ENCODE measurements at places on chromosomes 1 and 21.

DNA sequence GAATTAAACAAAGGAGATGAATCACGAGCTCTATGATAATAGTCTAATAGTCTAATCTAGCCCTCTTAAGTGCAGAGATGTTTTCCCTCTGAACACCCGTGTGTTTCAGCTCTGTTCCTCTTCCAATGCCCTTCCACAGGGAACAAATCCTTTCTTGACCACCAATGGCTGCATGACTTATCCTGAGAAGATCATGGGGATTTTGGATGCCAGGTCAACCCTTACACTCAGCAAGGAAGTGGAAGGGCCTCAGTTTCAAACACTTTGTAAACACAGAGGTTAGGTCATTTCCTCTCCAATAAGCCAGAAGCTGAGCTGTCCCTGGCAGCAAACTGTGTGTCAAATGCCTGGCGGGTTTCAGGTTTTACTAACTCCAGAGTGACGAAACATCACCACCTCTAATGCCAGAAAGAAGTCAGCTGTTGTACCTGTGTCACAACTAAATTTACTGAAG lies 200.0 kb downstream of the GABPA start:
- H3K4me3 ChIP-seq: no peak overlapping the region
- no peaks in the 10 kb centered on the region for H3K36me3 ChIP-seq
- no peaks in the 10 kb centered on the region for H3K27me3 ChIP-seq
- DNase-seq: peak; percentile 60
- peak overlapping the region; percentile 84 for H3K27ac ChIP-seq

DNA sequence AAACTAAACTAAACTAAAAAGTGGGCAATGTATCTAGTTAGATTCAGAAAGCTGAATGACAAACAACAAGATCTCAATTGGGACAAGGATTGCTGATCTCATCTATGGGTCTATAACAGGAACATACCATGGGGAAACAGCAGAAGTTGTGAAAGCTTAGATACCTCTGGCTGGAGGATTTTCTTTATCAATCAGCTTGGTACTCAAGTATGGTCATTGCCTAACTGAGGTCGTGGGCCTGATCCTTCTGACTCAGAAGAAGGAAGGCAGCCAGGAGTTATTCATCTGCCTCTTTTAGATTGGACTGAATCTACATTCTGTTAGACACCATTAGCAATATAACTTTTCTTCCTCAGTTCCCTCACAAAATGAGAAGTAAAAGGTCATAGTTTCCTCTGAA lies 39.7 kb downstream of the DNTTIP2 start:
- H3K36me3 ChIP-seq: peaks cover 4% of the 10 kb centered on the region
- peaks cover 6% of the 10 kb centered on the region for H3K4me1 ChIP-seq
- H3K27ac ChIP-seq: no peak overlapping the region
- no peaks in the 10 kb centered on the region for H3K27me3 ChIP-seq
- no peak overlapping the region for H3K4me3 ChIP-seq

DNA sequence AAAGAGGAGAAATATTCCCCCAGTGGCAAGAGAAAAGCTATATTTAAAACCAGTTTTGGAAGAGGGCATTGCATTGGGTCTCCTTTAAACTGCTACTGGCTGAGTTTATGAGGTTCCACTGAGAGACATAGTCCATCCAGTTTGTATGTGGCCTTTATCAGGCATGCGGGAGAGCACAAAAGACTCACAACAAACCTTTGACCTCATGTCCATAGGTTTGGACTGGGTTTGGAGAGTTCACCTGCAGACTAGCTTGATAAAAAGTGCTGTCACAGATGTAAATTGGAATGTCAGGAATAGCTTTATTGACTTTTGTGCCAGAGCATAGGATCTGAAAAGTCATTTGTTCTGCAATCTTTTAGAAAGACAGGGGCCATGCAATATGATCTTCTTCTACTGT lies 131.0 kb upstream of the NRIP1 start:
- DNase-seq: no peak
- H3K36me3 ChIP-seq: no peaks in the 10 kb centered on the region
- H3K27ac ChIP-seq: no peak overlapping the region

GRCh38 chr1:50503515-50503914 lies 80.3 kb upstream of the DMRTA2 start:
- H3K27ac ChIP-seq: no peak overlapping the region
- H3K4me3 ChIP-seq: no peak overlapping the region
- H3K27me3 ChIP-seq: no peaks in the 10 kb centered on the region
- DNase-seq: no peak
- H3K4me1 ChIP-seq: no peaks in the 10 kb centered on the region

DNA sequence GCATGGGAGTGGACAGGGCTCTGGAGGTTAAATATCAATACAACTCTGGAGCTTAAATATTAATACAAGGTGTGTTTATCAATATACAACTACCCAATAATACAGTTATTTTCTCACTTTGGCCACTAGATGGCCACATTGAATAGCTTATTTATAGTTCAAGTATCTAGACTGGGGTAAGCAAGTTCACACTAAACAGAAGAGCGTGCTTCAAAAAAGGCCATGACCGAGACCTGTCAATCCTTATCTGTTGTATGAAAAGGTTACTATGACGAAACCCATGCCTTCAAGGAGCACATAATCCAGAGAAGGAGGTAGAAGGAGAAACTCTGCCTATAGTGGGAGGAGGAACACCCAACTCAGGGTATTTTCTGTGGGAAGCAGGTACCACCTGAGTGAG lies 29.1 kb downstream of the CHML start:
- no peaks in the 10 kb centered on the region for H3K27me3 ChIP-seq
- peaks cover 4% of the 10 kb centered on the region for H3K4me1 ChIP-seq
- DNase-seq: no peak
- H3K27ac ChIP-seq: no peak overlapping the region
- H3K4me3 ChIP-seq: no peak overlapping the region

- H3K4me1 ChIP-seq: no peaks in the 10 kb centered on the region
- no peak overlapping the region for H3K27ac ChIP-seq
- no peaks in the 10 kb centered on the region for H3K36me3 ChIP-seq
- no peaks in the 10 kb centered on the region for H3K27me3 ChIP-seq
Observed at GRCh38 chr1:198713081-198713480, 74.2 kb downstream of the PTPRC start.

GRCh38 chr1:14242123-14242522 lies 356.4 kb upstream of the KAZN start:
- H3K4me3 ChIP-seq: no peak overlapping the region
- DNase-seq: no peak
- no peaks in the 10 kb centered on the region for H3K36me3 ChIP-seq
- H3K27me3 ChIP-seq: peaks cover 60% of the 10 kb centered on the region
- H3K4me1 ChIP-seq: no peaks in the 10 kb centered on the region

DNA sequence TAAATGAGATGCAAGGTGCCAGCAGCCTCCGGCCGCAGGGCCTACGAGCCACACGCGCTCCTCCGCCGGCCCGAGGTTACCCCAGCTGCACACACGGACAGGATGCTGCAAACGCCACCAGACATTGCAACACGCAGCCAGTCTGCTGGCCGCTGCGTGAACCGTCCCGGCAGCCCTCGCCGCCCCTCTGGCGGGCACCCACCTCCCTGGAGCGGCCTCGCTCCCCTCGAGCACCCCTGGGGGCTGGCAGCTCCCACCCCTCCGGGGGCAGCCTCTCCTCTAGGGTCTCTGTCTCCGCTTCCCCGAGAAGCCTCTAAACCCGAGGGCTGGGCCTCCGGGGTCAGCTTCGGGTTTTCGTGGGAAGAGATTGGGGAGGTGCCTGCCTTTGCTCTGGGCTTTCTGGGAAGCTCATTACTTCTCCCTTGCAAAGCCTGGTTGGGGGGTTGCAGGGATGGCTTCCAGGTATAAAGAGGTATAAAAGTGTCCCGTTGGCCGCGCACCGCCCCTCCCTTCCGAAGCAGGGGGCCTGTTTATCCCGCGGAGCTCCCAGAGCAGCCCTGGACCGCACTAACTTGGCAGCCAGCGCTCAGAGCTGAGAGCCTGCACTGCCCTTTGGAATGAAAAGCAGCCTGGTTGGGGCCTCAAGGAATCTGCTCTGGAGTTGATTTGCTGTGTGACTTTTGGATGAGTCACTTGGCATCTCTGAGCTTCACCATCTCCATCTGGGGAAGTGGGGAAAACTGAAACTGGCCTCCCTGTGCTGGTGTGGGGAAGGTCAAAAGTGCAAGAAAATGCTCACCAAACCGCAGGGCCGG lies 21.8 kb downstream of the DHRS3 start:
- peaks cover 8% of the 10 kb centered on the region for H3K36me3 ChIP-seq
- H3K27me3 ChIP-seq: no peaks in the 10 kb centered on the region
- DNase-seq: peak; percentile 91
- H3K4me3 ChIP-seq: peak overlapping the region; percentile 54
- peaks cover 100% of the 10 kb centered on the region for H3K4me1 ChIP-seq
- H3K27ac ChIP-seq: peak overlapping the region; percentile 93

GRCh38 chr1:1199961-1200875 lies 6.2 kb downstream of the TNFRSF18 start:
- no peak overlapping the region for H3K27ac ChIP-seq
- no peaks in the 10 kb centered on the region for H3K36me3 ChIP-seq
- H3K4me3 ChIP-seq: peak overlapping the region; percentile 65

GRCh38 chr1:220818421-220819173 lies 31.9 kb downstream of the MTARC1 start:
- no peaks in the 10 kb centered on the region for H3K27me3 ChIP-seq
- no peak for DNase-seq
- H3K36me3 ChIP-seq: peaks cover 17% of the 10 kb centered on the region

DNA sequence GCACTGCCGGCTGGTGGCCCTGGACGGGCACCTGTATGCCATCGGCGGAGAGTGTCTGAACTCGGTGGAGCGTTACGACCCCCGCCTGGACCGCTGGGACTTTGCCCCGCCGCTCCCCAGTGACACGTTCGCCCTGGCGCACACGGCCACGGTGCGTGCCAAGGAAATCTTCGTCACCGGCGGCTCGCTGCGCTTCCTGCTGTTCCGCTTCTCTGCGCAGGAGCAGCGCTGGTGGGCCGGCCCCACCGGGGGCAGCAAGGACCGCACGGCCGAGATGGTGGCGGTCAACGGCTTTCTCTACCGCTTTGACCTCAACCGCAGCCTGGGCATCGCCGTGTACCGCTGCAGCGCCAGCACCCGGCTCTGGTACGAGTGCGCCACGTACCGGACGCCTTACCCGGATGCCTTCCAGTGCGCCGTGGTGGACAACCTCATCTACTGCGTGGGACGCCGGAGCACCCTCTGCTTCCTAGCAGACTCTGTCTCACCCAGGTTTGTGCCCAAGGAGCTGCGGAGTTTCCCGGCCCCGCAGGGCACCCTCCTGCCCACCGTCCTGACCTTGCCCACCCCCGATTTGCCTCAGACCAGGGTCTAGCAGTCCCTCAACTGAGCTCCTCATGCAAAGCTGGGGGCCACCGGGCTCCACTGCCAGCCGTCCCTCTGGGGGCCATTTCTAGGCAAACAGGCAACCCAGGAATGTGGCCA lies 2.1 kb downstream of the KLHDC7A start:
- H3K27ac ChIP-seq: no peak overlapping the region
- peaks cover 91% of the 10 kb centered on the region for H3K27me3 ChIP-seq
- H3K36me3 ChIP-seq: no peaks in the 10 kb centered on the region

DNA sequence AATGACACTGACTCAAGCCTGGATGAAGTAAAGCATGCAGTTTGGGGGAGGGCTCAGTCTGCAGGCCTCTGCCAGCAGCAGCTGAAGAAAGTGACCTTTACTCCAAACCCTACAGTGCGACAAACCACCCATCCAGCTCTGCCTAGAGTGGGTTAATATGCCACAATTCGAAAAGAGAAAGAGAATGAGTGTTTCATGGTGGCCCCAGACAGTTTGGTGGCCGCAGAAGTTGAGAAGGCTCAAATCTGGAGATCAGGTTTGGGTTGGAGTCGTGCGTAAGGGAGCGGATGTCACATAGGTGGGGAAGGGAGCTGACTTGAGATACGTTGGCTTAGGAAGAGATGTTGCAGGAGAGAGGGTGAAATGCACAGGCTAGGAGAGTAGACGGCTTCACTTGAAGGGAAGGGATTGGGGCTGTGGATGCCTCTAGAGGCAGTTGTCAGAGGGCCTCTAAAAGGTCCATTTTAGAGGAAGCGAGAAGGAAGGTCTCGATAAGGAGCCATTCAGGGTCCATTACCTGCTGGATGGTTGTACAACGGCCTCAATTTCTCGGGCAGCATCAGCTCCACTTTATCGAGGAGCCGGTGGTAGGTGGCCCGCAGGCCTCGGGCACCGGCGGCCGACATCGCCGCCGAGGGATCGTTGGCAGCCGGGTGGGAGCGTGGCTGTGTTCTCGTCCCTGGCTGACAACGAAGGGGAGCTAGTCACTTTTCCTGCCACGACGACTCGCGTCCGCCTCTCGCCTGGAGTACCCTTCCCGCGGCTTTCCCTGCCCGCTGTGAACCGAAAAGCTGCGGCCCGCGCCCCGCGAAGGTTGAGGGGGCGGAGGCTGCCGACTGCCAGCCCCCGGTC lies 1.0 kb upstream of the DCAF6 start:
- H3K27me3 ChIP-seq: no peaks in the 10 kb centered on the region
- H3K4me1 ChIP-seq: peaks cover 88% of the 10 kb centered on the region
- H3K4me3 ChIP-seq: peak overlapping the region; percentile 94
- H3K36me3 ChIP-seq: no peaks in the 10 kb centered on the region
- DNase-seq: no peak

DNA sequence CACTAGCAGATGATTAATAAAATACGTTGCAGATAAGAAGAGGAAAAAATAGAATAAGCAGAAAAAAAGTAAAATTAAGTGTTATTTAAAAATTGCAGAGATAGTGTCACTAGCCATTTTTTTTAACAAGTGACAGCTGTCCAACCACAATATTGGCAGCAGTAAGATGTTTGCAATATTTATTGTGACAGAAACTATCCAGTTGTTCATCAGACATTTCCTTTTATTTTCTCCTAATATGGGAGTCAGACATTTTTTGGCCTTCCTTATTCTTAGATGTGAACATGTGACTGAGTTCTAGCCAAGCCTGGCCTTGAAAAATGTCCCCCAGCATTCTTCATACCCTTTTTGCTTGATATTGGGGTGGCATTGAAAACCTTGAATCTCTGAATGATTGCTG lies 3.4 kb upstream of the SPAG17 start:
- no peak for DNase-seq
- peaks cover 13% of the 10 kb centered on the region for H3K27me3 ChIP-seq
- no peaks in the 10 kb centered on the region for H3K36me3 ChIP-seq
- no peak overlapping the region for H3K27ac ChIP-seq
- H3K4me3 ChIP-seq: no peak overlapping the region
- peaks cover 7% of the 10 kb centered on the region for H3K4me1 ChIP-seq

DNA sequence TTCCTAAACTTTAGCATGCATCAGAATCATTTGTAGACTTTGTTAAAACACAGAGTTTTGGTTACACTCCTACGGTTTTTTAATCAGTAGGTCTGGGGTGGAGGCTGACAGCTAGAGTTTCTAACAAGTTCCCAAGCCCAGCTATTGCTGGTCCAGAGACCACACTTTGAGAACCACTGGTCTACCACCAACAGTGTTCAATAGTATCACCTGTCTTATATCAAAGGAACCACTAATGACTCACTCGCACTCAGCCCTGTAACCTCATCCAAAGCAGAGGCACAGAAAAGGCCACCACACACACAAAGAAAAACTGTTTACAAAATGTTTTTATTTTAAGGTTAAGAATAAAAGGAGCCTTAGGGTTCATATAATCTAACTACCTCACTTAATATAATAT lies 68.7 kb downstream of the HIVEP3 start:
- H3K27me3 ChIP-seq: no peaks in the 10 kb centered on the region
- no peak for DNase-seq
- no peak overlapping the region for H3K27ac ChIP-seq

Measured in left ventricle myocardium inferior (tissue), 1 donor.